ENCODE measurements at places on chromosomes 4 and X.

DNA sequence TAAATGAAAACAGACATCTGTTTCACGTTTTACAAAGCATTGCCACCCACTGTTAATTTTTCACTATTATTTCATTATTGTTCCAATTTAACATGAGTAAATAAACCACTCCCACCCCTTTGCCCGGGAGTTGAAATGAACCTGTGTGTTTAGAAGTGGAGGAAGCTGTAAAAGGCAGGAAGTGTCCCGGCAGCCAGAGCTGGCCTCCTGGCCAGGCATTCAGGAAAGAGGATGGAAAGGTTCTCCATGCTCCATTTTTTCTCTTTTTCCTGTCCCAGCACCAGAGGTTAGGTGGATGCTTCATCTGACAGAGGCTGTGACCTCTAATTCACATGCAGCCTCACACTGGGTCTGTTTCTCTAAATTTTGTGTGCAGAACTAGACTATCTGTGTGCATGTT lies 55.5 kb upstream of the LNX1 start:
- DNase-seq: no peak

GRCh38 chr4:90027565-90027964 lies 99.6 kb upstream of the CCSER1 start:
- DNase-seq: no peak

GRCh38 chr4:53730031-53730805 lies 138.9 kb upstream of the LNX1 start:
- DNase-seq: no peak

DNA sequence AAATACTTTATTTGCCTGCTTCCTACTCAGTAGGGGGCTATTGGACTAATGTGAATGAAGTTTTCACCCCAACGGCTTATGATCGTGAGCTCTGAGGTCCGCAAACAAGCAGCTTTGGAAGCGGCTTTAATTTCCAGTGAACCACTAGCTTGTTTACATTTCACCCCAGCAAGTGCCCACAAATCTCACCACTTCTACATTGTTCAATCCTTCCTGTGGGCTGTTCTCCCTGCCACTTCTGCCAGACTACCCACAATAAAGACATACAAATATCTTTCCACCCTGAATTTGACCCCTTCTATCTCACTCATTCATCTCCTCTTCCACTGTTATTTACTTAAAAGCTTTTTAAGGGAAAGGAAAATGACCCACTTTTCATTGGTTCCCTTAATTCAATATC lies 98.0 kb downstream of the CDS1 start:
- no peak for DNase-seq

DNA sequence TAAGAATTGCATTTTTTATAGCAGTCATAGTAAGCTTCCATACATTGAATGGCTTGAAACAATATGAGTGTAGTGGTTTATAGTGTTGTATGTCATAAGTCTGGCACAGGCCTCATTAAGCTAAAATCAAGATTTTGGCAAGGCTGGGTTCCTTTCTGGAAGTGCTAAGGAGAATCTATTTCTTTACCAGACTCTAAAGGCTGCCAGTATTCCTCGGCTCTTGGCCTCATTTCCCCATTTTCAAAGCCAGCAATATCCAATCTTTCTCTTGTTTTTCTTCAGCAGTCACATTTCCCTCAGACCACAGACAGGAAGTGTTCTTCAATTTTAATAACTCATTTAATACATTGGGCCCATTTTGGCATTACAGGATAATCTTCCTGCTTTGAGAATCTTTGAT lies 1155.5 kb upstream of the PABPC4L start:
- DNase-seq: no peak

GRCh38 chr4:150327262-150327780 lies 249.1 kb downstream of the DCLK2 start:
- DNase-seq: no peak

DNA sequence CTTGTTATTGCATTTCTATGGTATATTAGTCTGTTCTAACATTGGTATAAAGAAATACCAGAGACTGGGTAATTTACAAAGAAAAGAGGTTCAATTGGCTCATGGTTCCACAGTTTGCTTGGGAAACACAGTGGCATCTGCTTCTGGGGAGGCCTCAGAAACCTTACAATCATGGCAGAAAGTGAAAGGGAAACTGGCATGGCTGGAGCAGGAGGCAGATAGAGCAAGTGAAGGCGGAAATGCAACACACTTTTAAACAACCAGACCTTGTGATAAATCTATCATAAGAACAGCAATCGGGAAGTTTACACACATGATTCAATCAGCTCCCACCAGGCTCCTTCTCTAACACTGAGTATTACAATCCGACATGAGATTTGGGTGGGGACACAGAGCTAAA lies 346.6 kb upstream of the GNPDA2 start:
- DNase-seq: no peak

DNA sequence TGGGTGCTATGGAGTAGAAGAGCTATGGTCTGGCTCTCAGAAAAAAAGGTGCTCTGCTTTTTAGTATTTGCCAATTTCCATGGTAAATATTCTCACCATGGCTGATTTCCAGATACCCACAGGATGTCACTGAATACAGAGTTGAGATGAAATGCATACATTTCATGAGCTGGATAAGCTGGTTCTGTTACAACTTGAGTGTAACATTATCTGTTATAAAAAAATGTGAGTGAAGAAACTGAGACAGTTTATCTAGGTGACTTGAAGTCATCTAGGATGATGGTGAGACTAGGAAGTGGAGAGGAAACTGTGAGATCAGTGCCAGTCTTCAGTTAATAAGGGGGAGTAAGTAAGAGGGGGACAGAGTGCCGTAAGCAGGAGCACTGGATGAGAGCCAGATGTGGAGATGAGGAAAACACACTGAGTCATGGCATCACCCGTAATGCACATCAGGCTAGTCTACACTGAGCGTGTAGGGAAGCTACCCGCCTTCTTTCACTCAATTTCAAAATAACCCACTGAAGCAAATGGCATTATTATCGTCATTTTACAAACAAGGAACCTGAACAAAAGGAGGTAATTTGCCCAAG lies 5.0 kb downstream of the HPSE start:
- DNase-seq: no peak

DNA sequence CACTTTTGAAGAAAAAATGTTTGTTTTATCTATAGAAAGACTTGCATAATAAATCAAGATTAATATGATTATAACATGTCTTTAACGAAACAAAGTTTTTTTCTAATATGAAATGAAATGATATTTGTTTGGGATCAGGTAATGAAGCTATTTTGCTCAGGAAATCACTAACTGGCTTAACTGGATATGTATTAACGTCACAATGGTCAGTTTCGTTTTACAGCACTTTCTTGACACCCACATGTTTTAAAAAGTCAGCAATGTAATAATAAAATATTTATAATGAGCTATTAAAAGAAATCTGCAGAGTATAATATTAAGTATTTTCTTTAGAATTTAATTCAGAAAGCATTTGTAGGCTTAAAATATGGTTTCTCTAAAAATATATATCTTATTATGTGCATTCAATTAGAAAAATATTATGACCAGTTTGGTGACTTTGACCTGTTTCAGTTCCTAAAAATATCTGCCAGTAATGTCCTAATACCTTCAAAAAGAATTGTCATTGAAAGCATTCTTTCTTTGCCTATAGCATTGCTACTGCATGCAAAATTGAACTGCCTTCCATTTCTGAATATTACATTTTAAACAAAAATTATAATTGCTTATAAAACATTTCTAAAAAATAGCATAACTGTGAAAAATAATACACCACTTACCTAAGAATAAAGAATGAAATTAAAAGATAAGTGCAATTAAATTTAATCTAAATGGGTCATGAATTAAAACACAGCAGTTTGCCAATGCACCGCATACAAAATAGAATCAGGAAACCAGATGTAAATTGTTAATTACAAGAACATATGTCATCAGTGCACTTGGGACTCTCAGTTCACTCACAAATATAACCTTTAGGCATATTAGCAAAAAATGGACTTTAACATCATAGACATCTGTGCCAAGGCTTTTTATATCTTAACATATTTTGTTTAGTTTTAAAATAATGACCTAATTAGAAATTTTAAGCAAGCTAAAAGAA lies 31.6 kb downstream of the TIGD2 start:
- DNase-seq: no peak

GRCh38 chr4:37000281-37000680 lies 244.3 kb upstream of the NWD2 start:
- no peak for DNase-seq

DNA sequence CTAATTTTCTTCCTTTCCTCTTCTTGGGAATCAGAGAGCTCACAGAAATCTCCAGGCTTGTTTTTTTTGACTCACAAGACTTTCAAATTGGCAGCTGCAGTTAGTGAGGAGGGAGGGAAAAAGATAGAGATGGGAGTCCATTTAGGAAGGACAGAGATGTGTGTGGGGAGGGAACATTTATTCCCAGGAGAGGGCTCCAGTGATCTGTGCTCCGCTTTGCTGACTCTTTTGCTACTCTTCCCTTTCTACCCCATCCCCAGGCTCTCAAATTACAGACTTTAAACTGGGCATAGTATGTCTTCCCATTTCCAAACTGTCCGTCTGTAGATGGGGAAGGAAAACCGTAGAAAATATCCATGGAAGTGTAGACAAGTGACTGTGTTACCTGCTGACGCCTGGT lies 39.1 kb upstream of the UCP1 start:
- DNase-seq: no peak

- DNase-seq: no peak
These were observed 200.2 kb upstream of the FAM241A start for GRCh38 chr4:111945014-111945413.

- no peak for DNase-seq
These were observed 458.6 kb upstream of the NWD2 start for GRCh38 chr4:36785973-36786372.

DNA sequence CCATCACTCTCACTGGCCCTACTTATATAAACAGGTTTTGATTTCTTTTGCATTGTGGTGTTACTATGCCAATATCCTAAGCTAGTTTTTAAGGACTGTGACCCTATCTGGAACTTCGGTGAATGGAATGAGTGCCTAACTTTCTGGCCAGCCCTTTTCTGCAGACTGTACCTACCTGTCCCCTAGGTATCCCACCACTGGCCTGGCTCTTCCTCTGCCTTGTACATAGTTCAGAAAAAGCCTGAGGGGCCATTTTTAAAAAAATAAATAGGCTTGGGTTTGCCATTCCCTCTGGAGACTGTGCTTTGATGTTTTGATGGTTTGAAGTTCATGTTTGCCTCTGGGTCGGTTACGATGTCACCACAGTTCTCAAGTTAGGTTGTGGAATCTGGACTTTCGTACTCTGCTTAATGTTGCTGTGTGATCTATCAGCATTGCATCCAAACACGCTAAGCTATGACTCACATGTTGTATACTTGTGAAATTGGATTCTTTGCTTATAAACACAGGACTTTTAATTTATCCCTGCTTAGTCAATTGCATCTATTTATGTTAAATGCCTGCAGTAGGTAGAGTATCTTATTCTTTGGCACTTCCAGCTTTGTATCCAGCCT lies 182.0 kb downstream of the ANKRD50 start:
- DNase-seq: no peak

GRCh38 chrX:44178274-44179053 lies 165.0 kb downstream of the EFHC2 start:
- no peak for DNase-seq

- DNase-seq: no peak
These were observed 111.3 kb downstream of the KLHL8 start for GRCh38 chr4:87109121-87109520.

- DNase-seq: peak; percentile 68
These were observed at the start of gene FAAH2 for GRCh38 chrX:57286507-57287251. FAAH2 (plus strand) TSS chrX:57286706; CDS start chrX:57286826, 120 bp downstream.

- no peak for DNase-seq
These were observed 15.2 kb upstream of the RUFY3 start for GRCh38 chr4:70706516-70706915.

All from CD4-positive, alpha-beta T cell treated with Interleukin-17A for 4 hours (primary cell).